RKO (cell line): ENCODE measurements at places on chromosomes 6 and 20.

GRCh38 chr6:14082771-14083170 is 34.8 kb upstream of the CD83 start:
- no peak for DNase-seq

GRCh38 chr6:39084506-39084905 is 30.5 kb downstream of the SAYSD1 start:
- DNase-seq, result no peak

DNA sequence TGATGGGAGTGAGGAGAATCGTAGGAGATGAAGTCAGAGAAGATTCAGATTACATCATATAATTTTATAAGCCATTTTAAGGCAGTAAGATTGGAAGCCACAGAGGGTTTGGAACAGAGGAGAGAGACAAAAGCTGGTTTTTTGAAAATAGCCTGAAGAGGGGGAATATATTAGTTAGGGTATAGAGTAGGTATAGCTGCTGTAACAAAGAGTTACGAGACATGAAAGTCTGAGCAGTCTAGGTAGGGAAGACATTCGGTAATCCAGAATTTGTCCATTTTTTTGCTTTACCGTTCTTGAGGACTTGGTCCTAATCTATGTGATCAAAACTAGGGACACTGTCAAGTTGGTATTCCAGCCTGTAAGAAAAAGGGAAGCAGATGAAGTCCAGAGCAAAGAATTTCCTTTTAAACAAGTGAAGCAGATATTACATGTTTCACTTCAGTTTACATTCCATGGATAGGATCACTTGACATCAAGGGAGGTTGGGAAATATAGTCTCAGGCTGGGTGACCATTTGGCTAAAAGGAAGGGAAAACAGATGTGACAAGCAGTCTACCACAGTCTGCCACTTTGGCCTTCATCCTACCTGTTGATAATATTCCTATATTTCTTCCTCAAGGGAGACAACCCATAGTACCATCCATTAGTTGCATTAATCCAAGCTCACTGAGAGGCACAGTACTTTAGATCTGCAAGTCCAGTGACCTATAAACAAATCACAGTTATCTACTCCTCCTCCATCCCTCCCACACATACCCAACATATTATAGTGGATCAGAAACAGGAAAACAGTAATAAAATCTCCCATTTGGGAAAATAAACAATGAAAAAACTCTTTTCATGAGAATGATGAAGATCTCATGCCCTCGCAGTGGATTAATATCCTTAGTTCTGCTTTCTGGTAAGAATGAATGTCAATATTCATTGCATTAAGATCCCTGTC is 10.2 kb downstream of the FAM135A start:
- no peak for DNase-seq

DNA sequence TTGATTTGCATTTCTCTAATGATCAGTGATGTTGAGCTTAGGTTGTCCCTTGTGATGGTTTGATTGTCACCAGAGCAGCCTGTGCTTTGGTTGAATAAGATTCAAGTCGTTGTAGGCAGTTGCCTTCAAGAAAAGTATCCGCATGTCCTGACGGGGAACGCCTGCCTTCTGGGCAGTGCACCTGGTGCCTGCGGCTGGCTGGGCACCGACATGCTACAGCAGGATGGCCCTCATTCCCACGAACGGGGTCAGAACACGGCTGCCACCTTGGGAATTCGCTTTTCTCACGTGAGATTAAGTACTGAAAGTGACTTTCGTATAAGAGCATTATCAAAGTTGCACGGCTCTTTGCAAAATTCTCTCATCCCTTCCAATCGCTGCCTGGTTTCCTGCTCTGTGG is 78.4 kb downstream of the CDH4 start:
- no peak for DNase-seq

- no peak for DNase-seq
These were observed 716 bp upstream of the HLA-DQB2 start for GRCh38 chr6:32764048-32764447.

DNA sequence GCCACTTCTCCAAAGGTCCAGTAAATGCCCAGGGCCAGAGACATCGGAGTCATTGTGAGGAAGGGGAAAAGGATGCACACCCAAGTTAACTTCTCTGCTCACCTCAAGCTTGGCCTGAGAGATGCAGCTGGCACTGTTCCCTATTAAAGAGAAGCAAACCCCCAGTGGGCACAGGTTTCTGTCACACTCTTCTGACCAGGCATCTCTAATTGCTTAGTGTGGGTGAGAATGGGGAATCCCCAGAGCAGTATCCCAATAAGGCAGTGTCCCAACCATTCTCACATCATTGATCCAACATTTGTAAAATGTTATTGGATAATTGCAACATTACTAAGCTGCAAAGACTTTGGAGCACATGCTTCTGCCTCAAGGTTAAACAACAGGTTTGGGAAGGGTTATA is 232.3 kb downstream of the ADGRG6 start:
- no peak for DNase-seq

GRCh38 chr20:41177636-41178035 is 40.3 kb downstream of the PLCG1 start:
- DNase-seq, result peak; percentile 59

- DNase-seq, result peak; percentile 80
These were observed 4.6 kb downstream of the MEA1 start for GRCh38 chr6:43009124-43009523.

GRCh38 chr6:10272591-10272990 is 142.3 kb downstream of the TFAP2A start:
- DNase-seq, result no peak

GRCh38 chr20:57211908-57212533 is 54.4 kb downstream of the BMP7 start:
- DNase-seq, result no peak

DNA sequence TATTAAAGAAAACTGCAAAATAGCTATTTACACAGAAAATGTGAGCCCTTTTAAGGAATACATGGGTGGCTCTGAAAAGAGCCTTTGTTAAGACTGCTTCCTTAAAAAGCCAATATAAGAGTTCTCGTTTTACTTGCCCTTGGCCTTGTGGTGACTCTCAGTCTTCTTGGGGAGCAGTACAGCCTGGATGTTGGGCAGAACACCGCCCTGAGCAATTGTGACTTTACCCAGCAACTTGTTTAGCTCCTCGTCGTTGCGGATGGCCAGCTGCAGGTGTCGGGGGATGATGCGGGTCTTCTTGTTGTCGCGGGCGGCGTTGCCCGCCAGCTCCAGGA is 111.5 kb downstream of the HFE start:
- no peak for DNase-seq

GRCh38 chr6:158831571-158831970 is 12.4 kb upstream of the EZR start:
- DNase-seq, result no peak

DNA sequence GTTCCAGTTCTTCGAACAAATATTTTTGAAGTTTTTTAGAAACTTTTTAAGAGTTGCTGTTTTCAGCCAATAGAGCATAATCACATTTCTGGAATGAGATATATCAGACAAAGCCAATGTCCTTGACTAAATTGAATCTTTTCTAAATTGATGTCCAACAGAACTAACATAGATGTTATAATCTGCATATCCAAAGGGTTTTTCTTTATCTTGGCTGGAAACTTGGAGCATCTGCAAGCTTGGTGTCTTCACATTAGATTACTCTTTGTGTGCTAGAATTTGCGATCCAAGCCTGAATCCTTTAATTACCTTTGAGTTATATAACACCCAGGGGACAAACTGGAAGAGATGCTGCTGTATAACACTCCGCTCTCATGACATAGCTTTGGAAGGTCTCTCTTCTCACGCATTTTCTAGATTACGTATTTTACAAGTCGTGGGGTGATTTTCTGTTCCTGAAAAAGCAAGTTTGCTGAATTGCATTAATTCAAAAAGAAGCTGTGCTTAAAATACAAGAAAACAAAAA is 64.4 kb upstream of the FUCA2 start:
- no peak for DNase-seq

DNA sequence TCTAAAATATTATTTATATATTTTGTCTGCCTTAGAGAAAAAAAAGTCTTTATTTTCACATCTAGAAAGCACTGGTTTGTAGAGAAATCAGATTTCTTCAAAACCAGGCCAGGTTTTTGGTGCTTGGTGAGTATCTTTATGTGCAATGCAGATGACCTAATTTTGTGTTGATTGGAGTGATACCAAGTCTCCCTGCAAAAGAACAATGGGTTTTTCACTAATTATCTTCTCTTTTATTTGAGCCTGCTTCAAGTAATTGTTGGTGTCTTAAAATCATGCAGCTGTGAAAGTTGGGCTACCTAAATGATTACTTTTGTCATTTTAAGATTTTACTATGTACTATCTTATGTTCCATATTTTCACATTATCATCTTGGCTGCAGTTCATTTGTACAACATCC is 874.7 kb downstream of the TFAP2A start:
- no peak for DNase-seq

DNA sequence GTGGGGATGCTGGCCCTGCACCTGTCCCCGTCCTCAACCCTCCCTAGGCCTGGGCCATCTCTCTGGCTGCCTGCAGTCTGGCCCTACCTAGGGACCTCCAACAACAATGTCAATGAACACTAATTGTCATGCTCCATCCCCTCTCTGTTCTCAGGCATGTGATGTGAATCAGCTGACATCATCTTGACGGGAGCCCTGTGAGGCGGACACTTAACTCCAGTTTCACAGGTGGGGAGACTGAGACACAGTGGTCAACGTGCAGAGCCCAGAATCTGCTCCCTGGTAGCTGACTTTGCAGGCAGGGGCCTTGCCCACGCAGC is 762 bp upstream of the TCEA2 start:
- no peak for DNase-seq

- DNase-seq, result no peak
These were observed 73.8 kb downstream of the TSHZ2 start for GRCh38 chr20:53045941-53046340.

GRCh38 chr6:40692337-40692736 is 105.2 kb upstream of the LRFN2 start:
- DNase-seq, result no peak

DNA sequence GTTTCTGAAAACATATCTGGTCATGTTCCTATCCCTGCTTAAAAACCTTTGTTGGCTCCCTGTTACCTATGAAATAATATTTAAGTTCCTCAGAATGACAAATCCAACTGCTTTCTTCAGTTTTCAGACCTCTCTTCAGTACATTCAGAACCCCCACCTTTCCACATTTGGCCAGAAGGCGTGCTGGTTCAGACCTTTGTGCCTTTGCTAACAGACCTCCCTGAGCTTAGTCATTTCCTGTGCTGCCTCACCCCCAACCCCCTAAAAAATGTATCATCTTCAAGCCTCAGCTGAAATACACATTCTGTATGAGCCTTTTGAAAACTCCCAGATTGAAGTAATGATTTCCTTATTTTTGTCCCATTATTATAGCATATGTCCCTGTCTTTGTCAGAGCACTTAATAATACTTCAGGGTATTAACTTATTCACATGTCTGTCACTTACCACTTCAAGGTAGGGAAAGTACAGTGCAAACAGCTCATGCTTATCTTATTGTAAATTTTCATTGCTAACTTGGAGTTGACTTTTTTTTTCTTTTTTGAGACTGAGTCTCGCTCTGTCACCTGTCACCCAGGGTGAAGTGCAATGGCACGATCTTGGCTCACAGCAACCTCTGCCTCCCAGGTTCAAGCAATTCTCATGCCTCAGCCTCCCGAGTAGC is 19.7 kb downstream of the FAM217A start:
- DNase-seq, result peak; percentile 79

DNA sequence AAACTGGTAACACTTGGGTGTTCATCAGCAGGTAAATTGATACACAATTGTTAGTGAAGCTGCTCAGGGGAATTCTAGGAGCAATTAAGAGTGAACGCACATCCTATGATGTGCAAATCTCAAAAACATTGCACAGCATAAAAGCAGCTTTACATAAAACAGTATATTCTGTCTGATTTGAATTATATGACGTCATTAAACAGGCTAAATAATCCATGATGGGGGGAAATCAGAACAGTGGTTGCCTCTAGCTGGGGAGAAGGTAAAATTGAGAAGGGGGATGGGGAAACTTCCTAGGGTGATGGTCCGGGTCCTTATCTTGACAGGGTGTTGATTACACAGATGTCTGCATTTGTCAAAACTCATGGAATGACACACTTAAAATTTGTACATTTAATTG is 17.3 kb upstream of the THBD start:
- DNase-seq, result no peak

DNA sequence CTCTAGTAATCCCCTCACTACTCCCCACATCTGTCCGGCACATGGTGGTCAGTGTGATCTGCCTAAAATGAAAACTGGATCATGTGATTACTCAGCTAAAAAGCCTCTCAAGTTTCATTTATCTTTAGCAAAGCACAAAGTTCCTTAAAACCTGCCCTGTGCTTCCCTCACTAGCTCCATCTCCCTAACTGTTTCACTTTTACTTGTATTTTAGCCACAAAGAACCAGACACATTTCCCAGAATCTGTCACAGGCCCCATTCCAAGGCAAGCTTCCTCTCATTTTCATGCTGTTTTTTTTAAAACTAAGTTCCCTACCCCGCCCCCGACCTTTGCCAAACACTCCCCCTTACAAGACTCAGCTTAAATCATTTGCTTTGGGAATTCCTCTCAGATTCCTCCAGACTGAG is 8.9 kb upstream of the IGF2R start:
- no peak for DNase-seq

GRCh38 chr6:169780571-169781091 is 29.2 kb downstream of the ERMARD start:
- DNase-seq, result no peak

GRCh38 chr6:157849288-157850017 is 26.4 kb downstream of the SNX9 start:
- DNase-seq, result no peak

GRCh38 chr6:3471711-3472110 is 14.9 kb upstream of the SLC22A23 start:
- DNase-seq, result no peak

DNA sequence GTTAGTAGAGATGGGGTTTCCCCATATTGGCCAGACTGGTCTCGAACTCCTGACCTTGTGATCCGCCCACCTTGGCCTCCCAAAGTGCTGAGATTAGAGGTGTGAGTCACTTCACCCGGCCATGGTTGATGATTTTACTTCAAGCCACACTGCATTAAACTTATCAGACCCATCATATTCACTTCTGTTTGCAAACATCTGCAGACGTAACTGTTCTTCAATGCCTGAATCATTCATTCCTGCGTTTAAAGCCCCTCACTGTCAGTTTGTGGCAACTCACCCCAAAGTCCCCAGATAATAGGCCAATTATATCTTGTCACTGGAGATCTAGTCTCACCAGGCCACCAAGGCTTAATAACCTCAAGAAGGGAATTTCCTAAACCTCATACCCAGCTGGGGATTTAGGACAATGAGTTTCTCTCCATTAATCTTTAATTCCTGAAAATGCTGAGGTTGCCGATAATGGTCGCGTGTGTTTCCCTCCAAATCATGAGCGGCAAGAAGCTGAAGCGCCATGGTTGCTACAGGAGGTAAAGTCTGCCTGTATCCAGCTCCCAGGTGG is 229.6 kb downstream of the LY86 start:
- DNase-seq, result no peak

DNA sequence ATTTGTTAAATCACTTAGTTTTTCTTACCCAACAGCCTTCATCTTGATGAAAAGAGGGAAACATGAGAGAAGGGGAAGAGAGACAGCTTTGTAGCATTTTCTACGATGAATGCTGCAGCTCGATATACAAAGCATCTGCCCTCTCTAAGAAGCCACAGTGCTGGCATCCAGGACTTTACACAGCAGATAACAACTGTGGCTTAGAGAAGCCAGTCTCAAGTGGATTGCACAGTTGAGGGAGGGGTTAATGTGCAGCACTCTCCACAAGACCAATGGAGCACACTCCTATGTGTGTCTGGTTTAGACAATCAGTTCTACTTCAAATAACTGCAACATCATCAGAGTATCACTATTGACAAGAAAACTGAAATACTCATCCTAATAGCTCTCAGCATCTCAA is 5.8 kb downstream of the C6orf120 start:
- DNase-seq, result no peak
